Activated T-cell treated with anti-CD3 and anti-CD28 coated beads for 48 hours (primary cell): ENCODE measurements at places on chromosomes 13 and 19.

DNA sequence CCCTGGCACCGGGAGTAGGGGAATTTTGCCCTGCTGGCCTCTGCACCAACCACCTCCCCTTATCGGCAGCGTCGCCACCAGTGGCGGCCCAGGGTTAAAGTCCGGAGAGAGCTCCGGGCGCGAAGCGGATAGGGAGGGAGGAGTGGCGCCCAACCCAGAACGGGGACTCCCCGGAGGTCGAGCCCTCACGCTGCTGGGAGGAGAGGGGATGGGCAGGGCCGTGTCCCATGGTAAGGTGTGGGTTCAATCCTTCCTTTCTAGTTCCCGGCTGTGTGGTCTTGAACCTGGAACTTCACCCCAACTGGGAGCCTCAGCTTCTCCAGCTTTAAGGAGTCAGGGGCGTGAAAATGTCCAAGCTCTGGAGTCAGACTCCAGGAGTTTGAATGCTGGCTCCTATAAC, 23.3 kb upstream of the BCL3 start:
- DNase-seq = no peak

DNA sequence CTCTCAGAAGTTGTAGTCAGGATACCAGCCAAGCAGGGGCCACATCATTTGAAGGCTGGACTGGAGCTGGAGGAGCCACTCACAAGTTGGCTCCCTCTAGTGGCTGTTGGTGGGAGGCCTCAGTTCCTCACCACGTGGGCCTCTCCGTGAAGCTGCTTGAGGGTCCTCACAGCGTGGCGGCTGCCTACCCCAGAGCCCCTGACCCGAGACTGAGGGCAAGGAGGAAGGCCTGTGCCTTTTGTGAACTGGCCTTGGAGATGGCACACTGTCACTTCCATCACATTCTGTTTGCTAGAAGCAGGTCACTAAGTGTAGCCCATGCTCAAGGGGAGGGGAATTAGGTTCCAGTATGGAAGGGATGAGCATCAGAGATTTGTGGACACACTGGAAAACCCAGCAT, 14.6 kb downstream of the GNA11 start:
- peak; percentile 59 for DNase-seq

GRCh38 chr13:100131863-100132574, 43.1 kb downstream of the PCCA start:
- peak; percentile 33 for DNase-seq

GRCh38 chr19:47421844-47422395, 2.6 kb upstream of the MEIS3 start:
- DNase-seq = no peak

GRCh38 chr13:94495806-94496205, 16.3 kb upstream of the DCT start:
- DNase-seq = no peak
